ENCODE measurements at places on chromosomes 16 and 17. TPM values are rescaled to one million over a fixed set of nuclear protein-coding genes. Genes with fewer than 3 reads are reported as not detected.

DNA sequence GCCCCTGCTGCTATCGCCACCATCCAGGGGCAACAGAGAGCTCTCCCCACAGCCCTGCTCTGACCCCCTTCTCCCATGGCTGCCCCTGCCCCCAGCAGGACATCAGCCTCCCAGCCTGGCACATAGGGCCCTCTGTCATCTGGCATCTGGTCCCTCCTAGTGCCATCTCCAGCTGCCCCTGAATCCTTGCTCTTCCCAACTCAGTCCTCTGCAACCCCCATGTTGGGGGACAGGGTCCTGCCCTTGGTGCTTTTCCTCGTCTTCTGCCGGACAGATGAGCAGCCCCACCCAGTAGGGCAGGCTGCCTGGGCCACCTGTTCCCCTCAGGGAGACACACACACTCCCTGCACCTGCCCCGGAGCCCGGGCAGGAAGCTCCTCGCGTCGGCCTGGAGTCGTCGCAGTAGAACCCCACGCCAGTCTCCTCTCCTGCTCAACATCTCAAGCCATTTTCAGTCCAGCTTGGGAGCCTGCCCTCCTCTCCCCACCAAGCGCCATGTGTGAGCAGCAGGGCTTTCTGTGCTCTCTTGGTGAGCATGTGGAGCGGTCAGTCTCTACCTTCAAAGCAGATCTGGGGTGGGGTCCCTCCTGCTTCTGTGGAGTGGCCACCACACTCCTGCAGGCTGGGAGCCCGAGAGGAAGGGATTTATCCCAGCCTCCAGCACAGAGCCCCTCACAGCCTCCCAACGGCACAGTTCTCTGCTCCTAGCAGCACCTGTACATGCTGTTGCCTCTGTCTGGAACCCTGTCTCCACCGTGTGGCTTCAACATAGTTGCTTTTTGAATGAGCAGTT is 28.2 kb downstream of the TNFRSF13B start:
- no peaks in the 10 kb centered on the region for H3K27me3 ChIP-seq
- H3K27ac ChIP-seq = no peak overlapping the region
- H3K4me3 ChIP-seq = no peak overlapping the region

DNA sequence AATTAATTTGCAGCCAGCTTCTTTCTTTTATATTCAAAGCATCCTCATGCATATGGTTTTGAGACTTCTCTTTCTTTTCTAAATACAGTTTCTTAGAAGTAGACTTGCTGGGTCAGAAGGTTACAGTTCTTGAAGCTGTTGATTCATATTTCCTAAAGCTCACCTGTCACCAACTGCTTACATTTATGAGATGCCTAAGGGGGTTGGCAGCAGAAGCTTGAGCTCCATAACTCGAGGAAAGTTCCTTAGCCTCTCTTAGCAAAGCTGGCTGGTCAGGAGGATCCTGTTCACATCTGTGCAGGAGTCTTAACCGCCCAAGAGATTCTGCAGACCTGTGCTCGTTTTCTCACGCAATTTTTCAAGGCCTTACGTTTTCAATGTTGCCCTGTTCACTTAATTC is 218.8 kb downstream of the SNX29 start:
- H3K36me3 ChIP-seq = no peaks in the 10 kb centered on the region
- H3K27me3 ChIP-seq = no peaks in the 10 kb centered on the region
- no peak for DNase-seq
- no peak overlapping the region for H3K27ac ChIP-seq

DNA sequence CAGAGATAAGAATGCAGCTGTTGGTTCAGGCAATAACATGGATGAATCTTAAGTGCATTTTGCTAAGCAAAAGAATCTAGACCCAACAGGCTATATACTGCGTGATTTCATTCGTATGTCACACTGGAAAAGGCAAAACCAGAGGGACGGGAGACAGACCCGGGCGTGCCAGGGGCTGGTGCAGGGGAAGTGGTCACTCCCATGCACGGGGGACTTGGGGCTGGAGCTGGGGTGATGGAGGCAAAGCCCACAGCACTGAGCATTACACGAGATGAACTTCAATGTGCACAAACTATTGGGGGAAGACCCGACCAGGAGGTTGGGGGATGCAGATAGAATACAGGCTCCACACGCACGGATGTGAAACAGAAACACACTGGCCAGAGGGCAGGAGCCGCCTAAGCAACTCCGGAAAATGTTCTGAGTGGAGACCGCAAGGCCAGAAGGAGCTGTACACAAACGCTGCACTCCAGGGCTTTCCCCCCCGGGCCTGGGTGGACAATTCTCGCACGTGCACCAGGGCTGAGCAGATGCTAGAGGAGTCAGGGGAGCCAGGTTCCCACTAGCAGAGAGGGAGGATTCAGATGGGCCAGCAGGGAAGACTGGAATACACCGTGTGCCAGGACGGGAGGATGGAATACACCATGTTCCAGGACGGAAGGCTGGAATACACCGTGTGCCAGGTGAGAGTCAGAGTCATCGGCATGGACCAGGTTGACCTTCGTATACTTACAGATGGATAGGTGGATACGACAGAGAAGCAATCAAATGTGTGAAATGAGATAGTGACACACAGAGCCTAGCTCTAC is 11.3 kb downstream of the LMF1 start:
- H3K4me1 ChIP-seq = no peaks in the 10 kb centered on the region
- no peaks in the 10 kb centered on the region for H3K27me3 ChIP-seq
- DNase-seq = no peak
- H3K36me3 ChIP-seq = peaks cover 7% of the 10 kb centered on the region
- no peak overlapping the region for H3K27ac ChIP-seq

- H3K27ac ChIP-seq = no peak overlapping the region
- H3K36me3 ChIP-seq = no peaks in the 10 kb centered on the region
- peak; percentile 4 for DNase-seq
- peaks cover 3% of the 10 kb centered on the region for H3K4me1 ChIP-seq
- H3K4me3 ChIP-seq = no peak overlapping the region
- no peaks in the 10 kb centered on the region for H3K27me3 ChIP-seq
Measured at GRCh38 chr16:55836158-55836611, 3.3 kb upstream of the CES1 start.

DNA sequence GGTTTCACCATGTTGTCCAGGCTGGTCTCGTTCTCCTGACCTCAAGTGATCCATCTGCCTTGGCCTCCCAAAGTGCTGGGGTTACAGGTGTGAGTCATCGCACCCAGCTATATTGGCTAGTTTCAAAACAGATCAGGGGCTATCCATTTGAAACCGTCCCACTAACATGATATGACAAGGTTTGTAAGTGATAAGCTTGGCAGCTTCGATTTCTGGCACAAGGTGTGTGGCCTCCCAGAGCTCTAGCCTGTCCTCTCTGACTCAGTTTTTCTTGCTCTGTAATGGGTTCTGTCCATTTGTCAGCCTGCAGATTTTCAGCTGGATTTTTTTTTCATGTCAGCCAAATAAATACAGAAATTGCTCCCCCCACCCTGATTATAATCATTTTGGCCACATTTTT is 31.8 kb upstream of the TENT4B start:
- peak overlapping the region; percentile 44 for H3K27ac ChIP-seq
- no peaks in the 10 kb centered on the region for H3K36me3 ChIP-seq
- peaks cover 4% of the 10 kb centered on the region for H3K4me1 ChIP-seq
- no peaks in the 10 kb centered on the region for H3K27me3 ChIP-seq

GRCh38 chr17:74243013-74243755 is 29.8 kb downstream of the TTYH2 start:
- no peak overlapping the region for H3K4me3 ChIP-seq
- no peak overlapping the region for H3K27ac ChIP-seq
- no peaks in the 10 kb centered on the region for H3K27me3 ChIP-seq
- H3K4me1 ChIP-seq = no peaks in the 10 kb centered on the region

DNA sequence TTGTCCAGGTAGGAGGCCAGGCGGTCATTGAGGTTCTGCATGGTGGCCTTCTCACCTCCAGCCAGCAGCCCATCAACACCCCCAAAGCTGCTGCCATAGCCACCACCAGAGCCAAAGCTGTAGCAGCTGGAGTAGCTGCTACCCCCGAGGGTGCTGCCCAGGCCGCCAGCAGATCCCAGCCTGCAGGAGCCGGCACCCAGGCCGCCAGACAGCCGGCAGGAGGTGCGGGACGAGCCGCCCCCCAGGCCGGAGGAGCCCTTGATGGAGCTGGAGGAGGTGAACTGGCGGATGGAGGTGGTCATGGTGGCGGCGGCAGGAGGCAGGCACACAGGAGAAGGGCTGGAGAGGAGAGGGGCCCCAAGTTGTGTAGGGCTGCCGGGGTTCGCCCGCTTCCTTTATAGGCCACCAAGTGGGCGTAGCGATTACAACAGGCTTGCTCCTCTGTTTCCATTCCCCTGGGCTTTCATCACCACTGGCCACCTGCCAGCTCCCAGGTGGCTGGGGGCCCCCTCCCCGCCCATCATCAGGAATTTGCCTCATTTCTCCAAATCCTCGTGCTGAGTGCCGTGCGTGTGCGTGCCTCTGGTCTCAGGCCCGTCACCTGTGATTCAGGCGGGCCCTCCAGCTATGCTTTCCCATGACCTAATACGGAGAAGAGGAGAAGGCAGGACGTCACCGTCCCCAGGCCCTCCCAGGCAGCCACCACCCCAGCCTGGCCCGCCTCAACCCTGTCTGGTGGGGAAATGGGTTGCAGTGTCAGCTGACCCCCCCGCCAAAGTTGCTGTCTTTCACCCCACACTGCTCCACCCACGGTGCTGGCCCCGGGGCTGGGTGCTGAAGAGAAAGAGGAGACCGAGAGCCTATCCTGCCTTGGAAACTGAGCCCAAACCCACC is at the start of gene KRT17:
TSS of gene KRT17 (minus strand) at position 368 of the 894 bp plus-strand sequence. CDS start at position 302, 66 bp downstream.
- H3K4me3 ChIP-seq = no peak within 1 kb of the TSS
- H3K4me1 ChIP-seq = no peaks in the 10 kb centered on the region
- no peaks in the 10 kb centered on the region for H3K27me3 ChIP-seq

DNA sequence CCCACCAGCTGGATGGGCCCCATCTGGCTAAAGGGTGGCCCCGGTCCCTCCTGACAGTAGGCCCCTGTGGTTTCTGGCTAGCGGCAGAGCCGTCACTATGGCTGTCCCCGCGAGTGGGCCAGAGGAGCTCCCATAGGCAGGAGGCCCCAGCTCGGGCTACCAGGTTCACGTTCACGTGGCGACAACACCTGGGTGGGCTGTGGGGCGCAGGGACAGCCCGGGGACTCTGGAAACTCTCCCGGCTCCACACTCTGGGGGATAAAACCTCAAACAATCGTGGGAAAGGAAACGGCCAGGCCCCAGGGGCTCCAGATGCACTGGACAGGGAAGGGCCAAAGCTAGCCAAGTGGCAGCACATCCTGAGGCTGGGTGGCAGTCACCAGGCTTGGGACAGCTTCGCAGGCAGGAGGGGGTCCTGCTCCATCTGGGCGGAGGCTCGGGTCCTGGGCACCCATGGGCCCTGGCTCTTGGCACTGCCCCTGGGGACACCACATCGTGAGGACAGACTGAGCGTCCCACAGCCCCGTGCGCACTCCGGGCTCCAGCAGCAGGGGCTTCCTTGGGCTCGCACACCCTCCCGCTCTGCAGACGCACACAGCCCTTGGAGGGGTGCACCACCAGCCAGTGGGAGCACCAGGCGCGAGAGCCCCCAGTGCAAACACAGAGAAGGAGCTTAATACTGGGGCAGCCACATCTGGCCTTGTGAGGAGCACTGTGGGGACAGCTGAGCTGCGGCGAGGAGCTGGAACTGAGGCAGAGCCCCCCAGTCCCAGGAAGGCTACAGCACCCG is 4.4 kb downstream of the RNF166 start:
- peak overlapping the region; percentile 26 for H3K4me3 ChIP-seq
- peaks cover 61% of the 10 kb centered on the region for H3K36me3 ChIP-seq
- no peaks in the 10 kb centered on the region for H3K27me3 ChIP-seq
- H3K4me1 ChIP-seq = peaks cover 10% of the 10 kb centered on the region
- DNase-seq = no peak

GRCh38 chr16:74817851-74818250 is 43.2 kb upstream of the FA2H start:
- DNase-seq = no peak
- no peaks in the 10 kb centered on the region for H3K4me1 ChIP-seq
- H3K27me3 ChIP-seq = no peaks in the 10 kb centered on the region
- H3K36me3 ChIP-seq = no peaks in the 10 kb centered on the region
- no peak overlapping the region for H3K27ac ChIP-seq
- H3K4me3 ChIP-seq = no peak overlapping the region

DNA sequence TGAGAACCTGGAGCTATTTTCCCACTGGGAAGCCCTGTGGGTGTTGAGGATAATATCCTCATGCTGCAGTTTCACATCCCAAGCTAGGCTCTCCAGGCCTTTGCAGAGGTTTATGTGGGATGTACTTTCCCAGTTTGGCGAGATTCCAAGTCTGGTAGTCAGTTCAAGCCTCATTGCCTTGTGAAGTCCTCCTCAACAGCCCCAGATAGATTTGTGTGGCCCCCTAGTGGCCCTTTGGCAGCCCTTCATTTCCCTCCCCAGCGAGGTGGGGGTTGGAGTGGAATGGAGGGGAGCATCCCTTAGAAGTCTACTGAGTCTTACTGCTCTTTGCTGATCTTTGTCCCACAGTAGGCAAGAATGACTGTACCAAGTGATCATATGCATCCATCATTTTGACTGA is 137.9 kb downstream of the CDH11 start:
- no peaks in the 10 kb centered on the region for H3K27me3 ChIP-seq
- peak; percentile 2 for DNase-seq
- H3K36me3 ChIP-seq = no peaks in the 10 kb centered on the region
- no peaks in the 10 kb centered on the region for H3K4me1 ChIP-seq

The ZFP3 gene
- 9.5 TPM for polyA plus RNA-seq

The CDRT15 gene
- not detected for polyA plus RNA-seq

The CCDC144A gene
- polyA plus RNA-seq = not detected

The DPEP1 gene
- polyA plus RNA-seq = 125 TPM

The IL34 gene
- polyA plus RNA-seq = not detected

All from small intestine (tissue), 16 donors.